ENCODE measurements at places on chromosomes 13 and 19. TPM values are rescaled to one million over a fixed set of nuclear protein-coding genes. Genes with fewer than 3 reads are reported as not detected.

OR7A5 gene
- not detected for polyA plus RNA-seq

ACTL9 gene
- polyA plus RNA-seq: not detected

PTH2 gene
- not detected for polyA plus RNA-seq

FCAR gene
- not detected for polyA plus RNA-seq

TRAPPC2B gene
- 14.1 TPM for polyA plus RNA-seq

CYP2F1 gene
- not detected for polyA plus RNA-seq

CEACAM1 gene
- polyA plus RNA-seq: 30.0 TPM

VPS36 gene
- 35.3 TPM for polyA plus RNA-seq

GRK1 gene
- polyA plus RNA-seq: 0.27 TPM

GRCh38 chr19:15456871-15457700 is 7.3 kb downstream of the RASAL3 start:
- DNase-seq: peak; percentile 51

- DNase-seq: no peak
These were observed 7.3 kb downstream of the METTL21C start for GRCh38 chr13:102687520-102687919.

GRCh38 chr13:113783966-113784644 is 25.1 kb downstream of the TMEM255B start:
- no peak for DNase-seq

DNA sequence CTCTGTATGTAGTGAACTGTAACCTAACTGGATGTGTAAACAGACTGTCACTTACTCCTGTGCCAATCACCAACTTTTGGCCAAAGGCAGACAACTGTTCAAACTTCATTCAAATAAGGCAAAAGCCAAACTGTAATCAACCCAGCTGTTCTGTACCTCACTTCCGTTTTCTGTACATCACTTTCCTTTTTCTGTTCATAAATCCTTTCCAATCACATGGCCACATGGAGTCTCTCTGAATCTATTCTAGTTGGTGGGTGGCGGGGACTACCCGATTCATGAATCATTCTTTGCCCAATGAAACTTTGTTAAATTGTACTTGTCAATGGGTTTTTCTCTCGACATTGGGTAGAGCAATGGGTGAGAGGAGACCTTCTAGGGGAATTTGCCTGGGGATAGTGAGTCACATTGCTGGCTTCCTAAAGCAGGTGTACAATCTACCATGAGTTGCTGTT is 178.3 kb upstream of the RFC3 start:
- no peak for DNase-seq

DNA sequence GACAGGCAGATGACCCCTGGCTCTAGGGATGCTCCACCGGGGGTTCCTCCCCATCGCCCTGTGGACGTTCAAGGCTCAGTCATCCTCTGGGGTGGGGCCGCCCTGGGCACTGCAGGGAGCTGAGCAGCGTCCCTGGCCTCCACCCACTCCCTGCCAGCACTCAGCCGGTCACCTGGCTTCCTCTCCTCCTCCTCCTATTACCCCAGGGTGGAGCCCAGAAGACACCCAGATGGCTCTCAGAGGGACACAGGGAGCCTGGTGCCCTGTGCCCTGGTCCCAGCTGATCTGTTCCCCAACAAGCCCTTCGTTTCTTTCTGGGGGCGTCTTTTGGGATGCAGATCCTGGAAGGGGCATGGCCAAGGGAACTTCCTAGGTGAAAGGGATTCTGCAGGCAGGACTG is 3.7 kb upstream of the MKNK2 start:
- no peak for DNase-seq

DNA sequence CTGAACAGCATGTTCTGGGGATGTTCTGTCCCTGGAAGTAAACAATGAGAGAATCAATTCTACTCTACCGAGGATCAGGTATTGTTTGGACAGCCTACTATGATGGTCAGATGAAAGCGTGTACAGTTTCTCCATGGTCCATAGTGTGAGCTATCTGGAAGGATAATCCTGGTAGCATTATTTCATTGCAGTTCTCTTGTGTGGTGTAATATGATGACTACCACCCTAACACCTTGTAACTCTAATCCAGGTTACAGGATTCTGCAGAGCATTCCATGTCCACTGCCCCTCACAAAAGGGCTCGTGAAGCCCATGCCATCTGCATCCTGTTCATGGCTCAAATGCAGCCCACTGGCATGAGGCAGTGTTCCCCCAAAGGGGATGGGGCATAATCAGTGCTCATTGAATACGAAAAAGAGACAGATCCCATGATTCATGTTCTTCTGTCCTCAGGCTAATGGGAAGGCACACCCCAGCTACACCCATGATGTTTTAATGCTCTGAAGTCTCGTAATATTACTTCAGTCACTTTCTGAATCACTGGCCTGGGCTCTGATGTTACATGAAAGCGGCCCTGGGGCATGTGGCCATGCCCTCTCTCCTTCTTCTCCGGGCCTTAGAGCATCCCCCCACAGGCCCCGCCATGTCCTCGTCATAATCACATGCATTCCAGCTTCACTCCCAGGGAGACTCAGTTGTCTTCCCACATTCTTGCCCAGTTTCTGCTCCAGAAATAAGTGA is 68.4 kb downstream of the HSPH1 start:
- no peak for DNase-seq

GRCh38 chr13:26168237-26168814 is 53.8 kb downstream of the RNF6 start:
- no peak for DNase-seq

GRCh38 chr19:49780861-49781260 is 14.1 kb downstream of the AP2A1 start:
- DNase-seq: no peak

DNA sequence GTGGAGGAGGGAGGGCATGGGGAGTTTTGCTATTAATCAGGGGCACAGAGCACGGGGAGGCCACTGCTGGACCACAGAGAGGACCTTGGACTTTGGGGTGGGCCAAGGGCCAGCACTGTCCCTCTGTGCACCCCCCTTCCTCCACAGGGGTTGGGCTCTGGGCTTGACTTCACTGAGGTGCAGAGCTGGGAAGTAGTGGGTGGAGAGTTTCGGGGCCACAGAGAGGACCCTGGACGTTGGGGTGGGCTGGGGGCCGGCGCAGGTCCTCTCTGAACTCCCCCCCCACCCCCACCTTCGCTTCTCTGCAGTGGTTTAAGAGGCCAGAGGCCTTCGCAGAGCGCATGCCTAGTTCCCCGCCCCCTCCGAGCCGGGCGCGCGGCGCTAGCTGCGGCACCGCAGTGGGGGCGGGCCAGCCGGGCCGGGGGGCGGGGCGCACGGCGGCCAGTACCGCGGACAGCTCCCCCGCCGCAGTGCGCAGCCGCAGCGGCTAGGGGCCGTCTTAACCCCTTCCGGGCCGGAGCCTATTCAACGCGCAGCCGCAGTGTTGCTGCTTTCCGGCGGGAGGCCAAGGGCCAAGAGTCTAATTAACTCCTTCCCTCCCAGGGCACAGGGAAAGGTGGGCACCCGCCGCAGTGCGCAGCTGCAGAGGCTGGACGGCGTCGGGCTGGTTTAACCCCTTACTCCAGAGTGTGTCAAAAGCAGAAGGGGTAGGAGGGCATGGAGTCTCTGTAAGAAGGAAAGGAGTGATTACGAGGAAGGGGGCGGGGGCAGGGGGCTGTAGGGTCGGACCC is 3.7 kb downstream of the KCNC3 start:
- DNase-seq: peak; percentile 65

DNA sequence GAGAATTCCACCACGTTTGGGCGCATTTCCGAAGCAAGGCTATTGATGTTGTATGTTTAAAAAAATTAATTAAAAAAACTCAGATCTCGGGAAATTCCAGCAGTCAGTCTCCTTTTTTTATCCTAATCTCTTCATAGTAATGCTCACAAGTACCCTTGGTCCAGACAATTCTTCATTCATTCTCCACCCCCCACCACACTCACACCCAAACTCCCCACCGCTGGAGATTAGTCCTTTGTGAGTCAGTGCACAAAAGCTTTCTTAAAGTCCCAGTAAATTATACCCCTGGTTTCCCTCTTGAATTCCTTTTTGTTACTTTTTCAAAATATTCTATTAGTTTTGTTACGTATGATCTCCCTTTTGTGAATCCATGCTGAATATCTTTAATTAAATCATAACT is 274.6 kb downstream of the ZNF536 start:
- no peak for DNase-seq

DNA sequence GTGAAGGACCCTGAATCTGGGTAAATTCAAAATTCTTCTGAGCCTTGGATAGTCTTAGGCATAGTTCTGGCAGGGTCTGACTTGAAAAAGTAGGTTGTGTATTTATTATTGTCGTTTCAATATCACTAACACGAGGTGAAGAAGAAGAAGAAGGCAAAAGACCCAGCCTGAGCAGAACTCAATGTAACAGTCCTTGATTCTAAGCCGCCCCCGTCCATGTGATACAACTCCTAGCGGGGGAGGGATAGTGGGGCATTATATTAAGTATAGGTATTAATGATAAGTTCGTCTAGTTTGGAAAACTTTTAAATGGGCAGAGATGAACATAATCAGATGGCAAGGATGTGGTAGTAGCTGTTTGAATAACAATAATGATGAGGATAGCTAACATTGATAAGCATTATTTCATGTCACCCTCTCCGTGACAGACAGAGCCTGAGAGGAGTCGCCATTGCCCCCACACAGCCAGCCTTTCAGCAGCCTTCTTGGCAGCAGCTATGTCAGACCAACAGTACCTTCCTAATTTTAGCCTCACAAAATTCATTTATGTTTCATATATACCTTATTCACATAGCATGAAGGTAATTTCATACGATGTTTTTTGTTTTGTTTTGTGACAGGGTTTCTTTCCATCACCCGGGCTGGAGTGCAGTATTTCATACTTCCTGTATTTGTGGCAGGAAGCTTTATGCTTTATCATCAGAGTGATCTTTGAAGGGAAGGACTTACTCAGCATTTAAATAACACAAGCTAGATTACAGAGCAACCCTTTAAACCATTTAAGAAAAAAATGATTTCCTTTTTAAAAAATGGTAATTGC is 64.4 kb upstream of the NPAS1 start:
- no peak for DNase-seq

GRCh38 chr19:49182848-49183375 is 25.3 kb downstream of the TRPM4 start:
- DNase-seq: no peak

GRCh38 chr13:89923736-89924135 is 1423.8 kb upstream of the MIR17HG start:
- DNase-seq: no peak

- DNase-seq: no peak
These were observed 207.9 kb upstream of the UFM1 start for GRCh38 chr13:38141792-38142191.

DNA sequence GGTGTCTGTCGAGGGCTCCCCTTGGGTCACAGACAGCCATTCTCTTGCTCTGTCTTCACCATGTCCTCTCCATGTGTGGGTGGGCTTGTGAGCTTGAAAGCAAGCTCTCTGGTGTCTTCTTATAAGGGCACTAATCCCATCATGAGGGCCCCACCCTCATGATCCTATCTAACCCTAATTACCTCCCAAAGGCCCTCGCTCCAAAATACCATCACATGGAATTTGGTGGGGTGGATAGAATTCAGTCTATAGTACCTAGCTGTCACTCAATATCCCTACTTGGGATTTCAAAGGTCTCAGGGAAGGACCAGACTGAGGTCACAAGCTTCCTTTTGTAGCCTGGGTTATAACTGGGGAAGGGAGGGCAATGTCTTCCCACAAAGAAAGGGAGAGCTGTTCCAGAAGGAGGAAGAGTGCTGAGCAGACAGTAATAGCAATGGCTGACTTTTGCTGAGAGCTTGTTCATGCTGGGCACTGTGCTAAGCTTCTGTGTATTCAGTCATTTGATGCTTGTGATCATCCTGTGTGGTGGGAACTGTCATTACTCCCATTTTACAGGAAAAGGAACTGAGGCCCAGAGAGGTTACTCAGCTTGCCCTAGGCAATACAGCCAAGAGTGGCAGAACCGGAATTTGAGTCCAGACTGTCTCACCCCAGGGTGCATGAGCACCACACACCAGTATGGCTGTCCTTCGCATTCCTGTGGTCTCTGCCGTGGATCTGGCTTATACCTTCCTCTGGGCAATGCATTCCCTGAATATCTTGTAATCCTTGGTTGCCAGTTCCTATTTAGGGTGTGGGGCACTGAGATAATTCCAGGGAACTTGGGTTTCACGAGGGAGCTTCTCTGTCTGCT is 8.2 kb downstream of the FXYD5 start:
- DNase-seq: no peak

- DNase-seq: peak; percentile 44
These were observed 2.5 kb downstream of the RPS9 start for GRCh38 chr19:54203151-54203611.

- DNase-seq: peak; percentile 36
These were observed at the start of gene ATP12A for GRCh38 chr13:24680258-24680920. ATP12A (plus strand) TSS chr13:24680408; CDS start chr13:24680744, 336 bp downstream.

GRCh38 chr13:77760893-77761292 is 63.4 kb downstream of the SLAIN1 start:
- DNase-seq: no peak

DNA sequence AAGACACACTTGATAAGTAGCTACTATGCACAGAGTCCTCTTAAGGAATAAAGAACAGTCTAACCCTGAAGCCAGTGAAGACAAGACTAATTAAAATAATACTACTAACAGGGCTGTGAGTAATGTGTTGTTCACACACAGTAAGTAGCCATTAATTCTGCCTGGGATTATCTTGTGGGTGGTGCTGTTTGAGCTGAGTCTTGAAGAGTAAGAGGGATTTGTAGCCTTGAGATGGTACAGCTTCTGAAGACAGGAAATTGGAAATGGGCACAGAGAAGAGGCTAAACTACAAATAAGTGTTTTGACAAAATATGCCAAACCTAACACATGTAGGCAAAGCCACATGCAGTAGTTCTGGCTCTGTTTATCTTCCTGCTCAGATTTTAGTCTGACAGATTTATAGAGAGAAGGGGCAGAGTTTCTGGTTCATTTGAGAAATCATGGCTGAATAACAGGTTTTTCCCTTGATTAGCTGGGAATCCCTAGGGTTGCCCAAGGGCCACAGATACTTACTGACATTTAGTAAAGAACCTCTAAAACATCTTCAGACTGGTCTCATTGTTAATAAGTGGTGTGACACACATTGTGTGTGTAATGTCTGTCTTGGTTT is 38.0 kb downstream of the ITGBL1 start:
- DNase-seq: no peak

DNA sequence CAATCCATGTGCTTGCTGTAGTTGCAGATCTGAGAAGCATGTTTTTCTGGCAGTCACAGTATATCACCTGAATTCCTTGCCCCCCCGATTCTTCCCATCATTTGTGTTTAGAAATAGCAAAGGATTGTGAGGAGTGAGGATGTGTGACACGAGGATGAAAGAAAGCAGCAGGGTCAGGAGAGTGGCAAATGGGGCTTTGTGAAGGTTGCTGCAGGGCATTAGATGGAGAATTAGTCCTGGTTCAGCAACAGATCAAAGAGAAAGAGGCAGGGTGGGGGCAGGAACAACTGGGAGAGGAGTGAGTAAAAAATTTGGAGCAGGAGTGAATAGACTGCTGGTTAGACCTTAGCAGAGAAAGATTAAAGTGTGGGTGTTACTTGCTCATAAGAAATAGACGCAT is 47.7 kb upstream of the TNFSF11 start:
- no peak for DNase-seq
